ENCODE measurements at places on chromosomes 16 and 17. TPM values are rescaled to one million over a fixed set of nuclear protein-coding genes. Genes with fewer than 3 reads are reported as not detected.

GRCh38 chr16:70695331-70696070 lies 9.6 kb upstream of the MTSS2 start:
- DNase-seq: no peak

DNA sequence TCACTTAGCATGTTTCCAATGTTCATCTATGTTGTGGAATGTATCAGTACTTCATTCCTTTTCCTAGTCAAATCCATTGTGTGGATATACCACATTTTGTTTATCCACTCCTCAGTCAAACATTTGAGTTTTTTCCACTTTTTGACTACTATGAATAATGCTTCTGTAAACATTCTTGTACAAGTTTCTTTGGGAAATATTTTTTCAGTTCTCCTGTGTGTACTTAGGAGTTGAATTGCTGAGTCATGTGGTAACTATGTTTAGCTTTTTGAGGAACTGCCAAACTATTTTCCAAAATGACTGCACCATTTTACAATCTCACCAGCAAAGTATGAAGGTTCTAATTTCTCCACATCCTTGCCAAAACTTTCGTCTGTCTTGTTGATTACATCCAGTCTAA lies 223.7 kb upstream of the AXIN2 start:
- no peak for DNase-seq

- DNase-seq: no peak
Measured at GRCh38 chr17:28747801-28748750, 4.3 kb downstream of the TRAF4 start.

GRCh38 chr16:5758281-5758680 lies 660.7 kb upstream of the EEF2KMT start:
- no peak for DNase-seq

GRCh38 chr16:17977260-17977659 lies 359.3 kb downstream of the NPIPA8 start:
- no peak for DNase-seq

The IGSF6 gene
- 14.7 TPM for total RNA-seq

The KPNA2 gene
- total RNA-seq: 37.9 TPM
